ENCODE measurements at places on chromosomes 6 and 20.

GRCh38 chr20:35373661-35374060 is 38.1 kb downstream of the UQCC1 start:
- DNase-seq, result no peak

- DNase-seq, result no peak
Measured at GRCh38 chr20:38227420-38228360, 32.8 kb downstream of the KIAA1755 start.

GRCh38 chr6:52392944-52393343 is 27.2 kb upstream of the EFHC1 start:
- no peak for DNase-seq

- no peak for DNase-seq
Measured at GRCh38 chr6:1560281-1561058, 49.2 kb upstream of the FOXC1 start.

DNA sequence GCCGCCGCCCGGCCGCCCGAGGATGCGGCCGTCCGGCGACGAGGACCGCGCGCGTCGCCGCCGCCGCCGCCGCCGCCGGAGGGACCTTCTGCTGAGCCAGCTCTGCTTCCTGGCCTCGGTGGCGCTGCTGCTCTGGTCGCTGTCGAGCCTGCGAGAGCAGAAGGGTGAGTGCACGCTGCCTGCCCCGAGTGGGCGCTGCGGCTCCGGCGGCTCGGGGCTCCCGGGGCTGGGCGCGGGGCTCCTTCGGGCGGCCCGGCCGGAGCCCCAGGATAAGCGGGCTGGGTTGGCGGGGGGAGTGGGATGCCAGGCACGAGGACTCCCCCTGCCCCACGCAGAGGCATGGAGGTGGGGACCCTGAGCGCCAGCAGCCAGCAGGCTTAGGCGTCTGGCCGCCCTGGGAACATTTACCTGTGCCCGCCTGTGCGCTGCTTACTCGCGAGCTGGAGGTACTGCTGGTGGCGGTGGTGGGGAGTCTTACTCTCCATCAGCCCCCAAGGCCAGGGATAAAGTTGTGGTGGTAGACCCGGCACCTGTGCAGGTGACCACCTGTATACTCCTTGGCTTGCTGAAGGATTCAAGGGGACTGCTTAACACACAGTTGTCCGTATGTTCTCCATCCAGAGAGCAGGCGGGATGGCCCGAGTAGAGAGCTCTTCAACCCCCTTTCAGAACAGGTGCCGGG is 520 bp downstream of the SLC24A3 start:
- DNase-seq, result no peak

GRCh38 chr6:1079525-1079924 is 232.4 kb upstream of the FOXQ1 start:
- no peak for DNase-seq

DNA sequence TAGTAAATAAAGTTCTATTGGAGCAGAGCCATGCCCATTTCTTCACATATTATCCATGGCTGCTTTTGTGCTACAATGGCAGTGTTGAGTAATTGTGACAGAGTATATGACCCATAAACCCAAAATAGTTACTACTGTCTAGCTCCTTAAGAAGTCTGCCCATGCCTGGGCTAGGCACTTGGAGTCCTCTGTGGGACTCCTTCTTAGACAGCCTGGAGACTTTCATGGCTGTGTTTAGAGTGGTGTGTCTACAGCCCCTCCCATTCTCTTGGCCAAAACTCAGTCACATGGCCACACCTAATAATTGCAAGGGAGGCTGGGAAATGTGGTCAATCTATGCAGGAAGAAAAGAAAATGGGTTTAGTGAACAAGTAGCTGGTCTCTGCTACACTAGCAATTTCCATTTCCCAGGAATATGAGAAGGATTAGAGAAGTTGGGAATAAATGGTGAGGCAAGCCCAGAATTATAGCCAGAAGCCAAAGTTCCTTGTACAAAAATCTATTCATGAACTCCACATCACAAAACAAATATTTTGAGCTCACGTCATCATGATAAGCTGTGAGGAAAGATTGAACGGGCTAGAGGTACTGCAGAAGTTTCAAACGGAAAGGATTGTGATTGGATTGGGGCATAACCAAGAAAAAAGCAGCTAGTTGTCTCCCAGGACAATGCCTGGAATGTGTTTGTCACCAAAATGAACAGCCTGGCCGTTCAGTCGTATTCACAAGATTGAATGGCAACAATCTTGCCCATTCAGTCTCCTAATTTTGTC is 251.8 kb upstream of the PLN start:
- DNase-seq, result no peak

- DNase-seq, result no peak
Measured at GRCh38 chr6:22164236-22164635, 132.6 kb downstream of the PRL start.

GRCh38 chr20:53805895-53806384 is 212.3 kb upstream of the ZNF217 start:
- no peak for DNase-seq

GRCh38 chr20:12679447-12679846 is 329.3 kb upstream of the SPTLC3 start:
- DNase-seq, result no peak

DNA sequence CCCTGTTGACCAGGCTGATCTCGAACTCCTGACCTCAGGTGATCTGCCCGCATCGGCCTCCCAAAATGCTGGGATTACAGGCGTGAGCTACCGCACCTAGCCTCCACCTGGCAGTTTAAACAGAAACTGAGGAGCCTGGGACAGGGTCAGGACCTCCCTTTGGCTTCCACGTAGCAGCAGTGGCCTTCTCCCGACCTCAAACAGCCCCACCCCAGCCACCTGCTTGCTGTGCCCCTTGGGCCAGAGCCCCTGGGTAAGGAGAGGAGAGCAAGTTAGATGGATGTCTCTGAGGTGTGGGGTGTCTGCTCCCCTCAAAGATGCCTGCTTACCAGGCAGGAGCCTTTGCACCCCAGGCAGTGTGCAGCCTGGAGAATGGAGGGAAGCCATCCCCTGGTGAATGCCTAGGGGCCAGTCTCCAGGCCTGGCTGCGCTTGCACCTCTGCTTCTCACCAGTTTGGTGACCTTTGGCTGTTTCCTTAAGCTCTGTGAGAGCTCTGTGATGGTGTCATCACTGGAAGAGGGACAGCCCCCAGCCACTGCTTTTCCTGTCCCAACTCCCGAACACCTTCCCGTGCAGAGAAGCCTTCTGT is 42.1 kb upstream of the MDFI start:
- no peak for DNase-seq

GRCh38 chr6:157789861-157790260 is 33.2 kb upstream of the SNX9 start:
- no peak for DNase-seq

DNA sequence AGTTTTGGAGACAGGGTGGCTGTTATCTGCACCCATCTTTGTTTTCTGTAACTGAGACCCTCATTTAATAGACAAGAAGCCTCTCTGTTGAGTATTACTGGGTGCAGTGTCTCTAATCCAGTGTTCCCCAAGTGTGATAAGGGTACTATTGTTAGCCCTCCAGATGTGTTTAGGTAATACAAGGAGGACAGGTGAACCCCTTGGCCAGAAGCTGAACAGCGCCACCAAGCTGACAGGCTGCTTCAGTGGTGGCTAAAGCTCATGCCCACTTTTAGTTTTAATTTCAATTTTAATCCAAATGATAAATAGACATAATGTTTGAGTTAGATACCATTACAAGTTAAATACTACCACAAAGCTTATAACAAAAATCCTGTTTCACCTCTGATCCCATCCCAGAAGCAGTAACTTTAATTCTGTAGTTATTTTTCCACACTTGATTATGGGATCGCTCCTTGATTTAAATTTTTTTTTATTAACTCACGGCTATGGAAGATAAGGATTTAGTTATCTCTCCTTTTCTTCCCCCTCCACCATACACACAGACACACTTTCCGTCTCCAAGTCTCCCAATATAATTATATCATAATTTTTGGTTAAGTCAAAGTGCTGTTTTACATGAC is 8.4 kb upstream of the STK35 start:
- DNase-seq, result no peak

- no peak for DNase-seq
Measured at GRCh38 chr6:54899442-54899841, 52.9 kb downstream of the FAM83B start.

GRCh38 chr20:16846006-16846405 is 97.8 kb downstream of the OTOR start:
- DNase-seq, result no peak

GRCh38 chr6:73078333-73078862 is 146.9 kb downstream of the KHDC1L start:
- no peak for DNase-seq

GRCh38 chr20:58097943-58098342 is 130.5 kb downstream of the ANKRD60 start:
- no peak for DNase-seq

DNA sequence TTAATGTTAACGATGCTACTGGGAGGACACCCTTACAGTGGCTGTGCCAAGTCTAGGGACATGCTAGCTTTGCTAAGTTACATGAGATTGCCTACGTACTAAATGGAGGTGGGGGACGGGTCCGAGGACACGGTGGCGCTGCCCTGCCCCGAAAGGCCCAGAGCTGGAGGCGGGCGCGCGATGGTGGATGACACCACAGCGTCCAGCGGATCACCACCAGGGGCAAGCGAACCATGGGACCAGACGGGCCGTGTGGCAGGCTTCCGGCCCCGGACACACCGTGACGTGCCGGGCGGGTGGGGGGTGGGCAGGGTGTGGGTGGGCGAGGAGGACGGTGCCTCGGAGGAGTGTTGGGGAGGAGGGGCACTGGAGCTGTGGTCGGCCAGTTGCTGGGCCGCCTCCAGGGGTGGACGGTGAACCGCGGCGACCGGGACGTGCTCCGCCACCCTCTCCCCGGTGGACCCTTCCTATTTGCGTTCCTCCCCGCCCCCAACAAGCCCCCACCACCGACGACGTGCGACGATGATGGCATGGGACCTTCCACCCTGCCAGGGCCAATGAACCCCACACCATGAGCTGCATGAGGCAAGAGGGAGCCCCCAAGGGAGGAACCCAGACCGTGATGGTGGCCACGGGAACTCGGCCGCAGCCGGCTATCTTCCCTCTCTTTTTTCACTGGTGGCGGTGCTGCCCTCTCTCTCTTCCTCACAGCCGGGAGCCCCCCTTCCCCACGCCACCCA is 773.3 kb upstream of the DEFB115 start:
- DNase-seq, result no peak

DNA sequence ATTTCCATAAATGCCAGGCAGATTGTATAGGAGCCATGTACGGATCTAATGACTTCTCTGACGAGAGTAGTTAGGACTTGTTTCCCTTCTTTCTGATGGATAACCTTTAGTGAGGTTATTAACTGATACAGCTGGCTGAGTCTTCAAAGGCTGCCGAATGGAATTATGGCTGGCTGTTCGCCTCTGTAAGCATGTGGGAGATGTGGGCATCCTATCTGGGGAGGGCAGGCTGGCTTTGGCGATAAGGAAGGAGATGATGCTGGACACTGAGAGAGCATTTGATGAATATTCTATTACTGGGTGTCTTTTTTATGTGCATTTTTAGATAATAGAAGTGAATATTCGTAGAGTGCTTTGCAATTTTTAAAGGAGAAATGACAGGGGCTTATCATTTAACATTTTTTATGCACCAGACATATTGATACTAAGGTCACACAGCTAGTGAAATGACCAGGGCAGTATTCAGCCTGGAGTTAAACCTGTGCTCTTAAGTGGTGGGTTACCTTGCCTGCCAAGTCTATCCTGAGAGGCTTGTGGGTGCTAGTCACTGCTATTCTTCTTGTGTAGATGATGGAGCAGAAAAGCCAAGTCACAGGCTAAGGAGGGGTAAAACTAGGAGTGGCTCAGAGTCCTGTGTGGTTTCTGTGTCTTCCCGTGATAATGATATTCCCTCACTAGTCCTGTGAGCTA is 3.1 kb downstream of the PBOV1 start:
- no peak for DNase-seq

DNA sequence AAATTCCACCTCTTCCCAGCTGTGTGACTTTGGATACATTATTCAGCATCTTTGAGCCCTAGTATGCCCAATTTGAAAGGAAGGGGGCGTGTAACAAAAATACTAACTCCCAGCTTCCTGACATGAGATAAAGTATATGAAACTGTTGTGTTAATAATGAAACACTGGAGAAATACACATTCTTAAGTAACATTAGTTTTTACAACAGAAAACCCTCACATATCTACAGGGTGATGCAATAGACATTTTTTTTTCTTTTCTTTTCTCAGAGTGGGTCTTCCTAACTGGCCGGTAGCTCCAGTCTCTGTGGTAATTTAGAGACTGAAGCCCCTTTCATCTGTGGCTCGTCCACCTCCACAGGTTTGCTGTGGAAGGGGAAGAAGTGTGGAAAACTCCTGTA is 79.5 kb downstream of the CD83 start:
- no peak for DNase-seq

DNA sequence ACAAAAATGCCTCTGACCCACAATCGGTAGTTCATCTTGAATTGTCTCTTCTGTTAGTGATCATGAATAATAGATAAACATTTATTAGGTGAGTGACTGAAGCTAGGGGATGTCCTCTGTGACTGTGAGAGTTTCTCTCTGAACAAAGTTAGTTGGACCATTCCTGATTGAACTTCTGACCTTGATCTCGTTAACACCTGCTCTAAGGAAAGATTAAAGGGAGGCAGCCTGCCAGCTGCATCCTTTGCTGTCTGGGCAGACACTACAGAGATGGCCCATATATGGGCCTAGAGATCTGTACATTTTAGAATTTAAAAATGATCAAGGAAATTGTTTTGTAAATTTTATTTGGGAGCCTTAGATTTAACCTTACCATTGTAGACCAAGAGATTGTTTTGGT is 27.3 kb downstream of the MAPK14 start:
- no peak for DNase-seq

GRCh38 chr20:50632236-50632635 is 59.1 kb downstream of the RIPOR3 start:
- no peak for DNase-seq

GRCh38 chr20:8627340-8628004 is 441.4 kb upstream of the PLCB4 start:
- DNase-seq, result no peak
